ENCODE measurements at places on chromosomes 12 and 14.
A peak's percentile ranks its signal among the peaks of the same experiment; 100 is the strongest.

DNA sequence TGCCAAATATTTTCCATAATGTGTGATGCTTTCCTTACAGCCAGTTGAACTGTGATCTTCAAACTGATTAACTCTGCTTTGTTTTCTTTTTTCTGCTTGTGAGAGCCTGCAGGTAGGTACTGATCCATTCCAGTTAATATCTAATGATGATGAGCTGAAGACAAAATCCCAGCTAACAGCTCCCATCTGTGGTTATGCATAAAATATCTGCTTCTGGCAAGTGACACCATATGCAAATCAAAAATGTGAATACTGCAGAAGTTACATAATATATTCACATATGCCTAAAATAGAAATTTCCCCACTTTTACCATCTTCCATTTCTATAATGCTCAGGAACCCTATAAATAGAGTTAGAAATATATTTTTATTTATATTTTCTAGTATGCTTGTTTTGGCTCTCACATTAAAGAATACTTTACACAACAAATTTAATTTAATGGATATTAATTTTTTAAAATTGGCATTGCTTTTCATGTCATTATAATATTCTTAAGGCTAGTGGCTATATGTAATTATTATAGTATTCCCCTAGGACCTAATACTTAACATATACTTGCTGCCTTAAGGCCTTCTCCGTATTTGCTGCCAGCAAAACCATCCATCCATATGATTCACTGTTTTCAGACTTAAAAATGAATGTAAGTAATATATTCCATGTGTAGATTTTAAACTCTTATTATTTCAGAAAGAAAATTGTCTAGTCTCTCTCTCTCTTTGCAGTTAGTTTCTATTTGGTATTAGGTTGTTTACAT lies 83.8 kb downstream of the CCER1 start:
- no peak for DNase-seq

- DNase-seq = peak; percentile 52
Observed at GRCh38 chr12:122403115-122403770, 19.2 kb downstream of the CLIP1 start.

DNA sequence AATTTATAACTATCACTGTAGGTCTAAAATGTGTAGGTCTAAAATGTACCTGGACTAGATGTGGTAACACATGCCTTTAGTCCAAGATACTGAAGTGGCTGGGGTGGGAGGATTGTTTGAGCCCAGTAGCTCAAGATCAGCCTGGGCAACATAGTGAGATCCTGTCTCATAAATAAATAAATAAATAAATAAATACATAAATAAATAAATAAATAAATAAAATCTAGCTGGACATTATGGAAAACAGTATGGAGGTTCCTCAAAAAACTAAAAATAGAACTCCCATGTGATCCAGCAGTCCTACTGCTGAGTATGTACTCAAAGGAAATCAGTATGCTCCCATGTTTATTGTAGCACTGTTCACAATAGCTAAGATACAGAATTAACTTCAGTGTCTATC lies 24.0 kb downstream of the PDE3A start:
- no peak for DNase-seq

GRCh38 chr12:1576410-1577241 lies 17.8 kb downstream of the FBXL14 start:
- DNase-seq = no peak

DNA sequence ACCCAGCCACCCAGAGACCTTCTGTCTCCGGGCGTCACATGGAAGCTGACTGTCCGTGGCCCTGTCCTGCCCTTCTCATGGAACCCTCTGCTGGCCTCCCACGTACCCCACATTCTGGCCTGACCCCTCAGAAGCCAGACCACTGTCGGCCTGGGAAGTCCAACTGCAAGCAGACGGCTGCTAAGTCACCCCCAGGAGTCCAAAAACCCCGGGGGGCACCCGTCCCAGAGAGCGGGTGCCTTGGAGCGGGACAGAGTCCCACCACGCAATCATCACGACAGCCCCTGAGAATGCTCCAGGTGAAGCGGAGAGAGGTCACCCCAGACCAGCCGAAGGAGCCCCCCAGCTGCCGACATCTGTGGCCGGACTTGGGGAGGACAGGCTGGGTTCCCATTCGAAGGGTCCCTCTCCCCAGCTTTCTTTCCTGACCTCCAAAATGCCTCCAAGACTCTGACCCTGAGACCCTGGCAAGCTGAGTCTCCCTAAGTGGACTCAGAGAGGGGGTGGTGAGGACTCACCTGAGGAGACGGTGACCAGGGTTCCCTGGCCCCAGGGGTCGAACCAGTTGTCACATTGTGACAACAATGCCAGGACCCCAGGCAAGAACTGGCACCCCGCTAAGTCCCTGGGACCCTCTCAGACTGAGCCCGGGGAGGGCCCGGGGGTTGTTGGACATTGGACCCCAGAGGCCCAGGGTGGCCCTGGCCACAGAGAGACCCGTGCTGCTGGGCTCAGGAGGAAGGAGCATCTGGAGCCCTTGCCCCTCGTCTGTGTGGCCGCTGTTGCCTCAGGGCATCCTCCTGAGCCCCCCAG lies 337.1 kb downstream of the TMEM121 start:
- DNase-seq = no peak

DNA sequence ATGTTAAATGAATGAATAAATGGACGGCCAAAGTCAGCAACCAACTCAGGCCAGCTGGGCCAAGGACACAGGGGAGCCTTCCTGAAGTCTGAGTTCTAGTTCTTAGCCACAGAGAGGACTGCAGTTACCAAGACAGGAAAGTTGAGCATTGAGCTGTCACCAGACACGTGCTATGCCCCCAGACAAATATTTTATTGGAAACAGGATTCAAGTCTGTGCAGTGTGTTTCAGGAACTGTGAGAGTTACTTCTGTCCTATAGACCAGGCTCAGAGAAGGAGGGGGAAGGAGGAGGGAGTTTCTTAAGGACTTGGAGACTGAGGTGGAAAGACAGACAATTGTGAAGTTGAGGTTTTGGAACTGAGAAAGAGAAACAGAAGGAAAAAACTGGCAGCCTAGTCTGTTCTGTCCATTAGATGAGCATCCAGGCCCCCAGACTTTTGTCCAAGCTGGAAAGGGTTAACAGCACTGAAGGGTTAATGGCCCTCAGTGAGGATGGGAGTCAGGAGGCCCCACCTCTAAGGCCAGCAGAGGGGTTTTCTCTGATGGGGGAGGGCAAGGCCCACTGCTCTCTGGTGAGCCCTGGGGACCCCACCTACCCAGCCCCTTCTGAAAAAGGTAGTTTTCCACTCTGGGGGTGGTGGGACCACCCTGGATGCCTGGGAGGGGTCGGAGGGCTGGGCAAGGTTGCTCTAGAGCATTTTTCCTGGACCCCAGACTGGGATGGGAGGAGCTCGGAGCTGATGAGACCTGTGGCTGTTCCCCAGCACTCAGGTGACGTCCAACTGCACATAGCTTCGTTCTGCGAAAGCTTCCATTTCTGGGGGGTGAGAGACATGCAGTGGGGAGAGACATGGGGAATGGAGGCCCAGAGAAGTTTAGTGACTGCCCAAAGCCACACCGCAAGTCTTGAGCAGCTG lies 6.9 kb upstream of the CMKLR1 start:
- DNase-seq = no peak

- no peak for DNase-seq
Observed at GRCh38 chr14:75831455-75831854, 150.3 kb downstream of the TGFB3 start.

DNA sequence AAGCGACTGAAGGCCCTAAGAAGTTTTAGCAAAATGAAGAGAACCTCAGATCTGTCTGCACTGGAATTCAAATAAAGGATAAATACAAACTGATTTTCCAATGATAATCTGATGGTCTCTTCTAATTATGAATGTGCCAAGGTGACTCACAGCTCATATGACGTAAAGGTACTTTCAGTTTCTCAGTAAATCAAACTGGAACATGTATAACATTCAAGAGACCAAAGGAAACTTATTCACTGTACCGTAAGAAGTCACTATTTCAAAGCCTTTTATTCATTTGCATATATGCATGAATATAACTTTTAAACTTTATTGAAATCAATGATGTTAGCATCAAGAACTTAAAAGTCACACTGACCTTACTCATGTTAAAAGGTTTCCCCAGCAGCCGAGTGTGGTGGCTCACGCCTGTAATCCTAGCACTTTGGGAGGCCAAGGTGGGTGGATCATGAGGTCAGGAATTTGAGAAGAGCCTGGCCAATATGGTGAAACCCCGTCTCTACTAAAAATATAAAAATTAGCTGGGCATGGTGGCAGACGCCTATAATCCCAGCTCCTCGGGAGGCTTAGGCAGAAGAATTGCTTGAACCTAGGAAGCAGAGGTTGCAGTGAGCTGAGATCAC lies 52.2 kb downstream of the ATXN2 start:
- DNase-seq = peak; percentile 24

- DNase-seq = no peak
Observed at GRCh38 chr12:57637364-57637763, 4.4 kb upstream of the B4GALNT1 start.

DNA sequence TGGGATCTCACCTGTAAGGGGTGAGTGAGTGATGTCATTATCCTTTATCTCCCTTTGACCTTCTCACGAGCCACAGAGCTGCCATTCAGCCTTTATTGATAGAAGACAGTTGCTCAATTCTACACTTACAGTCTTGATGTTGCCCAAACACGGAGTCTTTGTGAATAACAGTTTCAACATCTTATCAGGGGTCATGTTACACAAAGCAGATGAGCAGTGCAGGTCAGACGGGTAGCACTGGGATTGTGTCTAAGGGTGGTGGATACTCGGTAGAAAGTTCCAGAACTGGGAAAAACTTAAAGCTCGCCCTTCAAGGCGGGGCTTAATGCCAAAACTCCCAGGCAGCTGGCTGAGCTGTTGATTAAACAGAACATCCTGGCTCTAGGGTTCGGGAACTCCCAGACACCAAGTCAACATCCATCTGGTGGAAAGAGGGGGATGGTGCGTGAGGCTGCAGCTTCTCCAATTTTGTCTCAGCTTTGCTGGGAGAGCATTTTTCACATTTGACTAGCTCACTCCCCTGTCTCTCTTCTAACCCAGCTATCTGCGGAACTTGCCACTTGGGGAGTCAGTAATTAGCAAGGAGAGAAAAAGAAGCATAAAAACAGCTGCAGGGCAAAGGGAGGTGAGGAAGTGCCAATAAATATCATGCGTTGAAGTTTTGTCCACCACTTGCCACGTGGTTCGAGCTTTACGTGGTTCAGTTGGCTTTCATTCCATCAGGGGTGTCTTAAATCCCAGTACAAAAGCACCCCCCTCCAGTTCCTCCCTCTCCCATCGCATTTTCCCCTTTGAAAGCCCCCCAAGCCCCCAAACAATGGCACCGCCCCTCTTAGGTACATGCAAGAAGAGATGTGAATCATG lies 31.0 kb downstream of the FOXN4 start:
- no peak for DNase-seq

DNA sequence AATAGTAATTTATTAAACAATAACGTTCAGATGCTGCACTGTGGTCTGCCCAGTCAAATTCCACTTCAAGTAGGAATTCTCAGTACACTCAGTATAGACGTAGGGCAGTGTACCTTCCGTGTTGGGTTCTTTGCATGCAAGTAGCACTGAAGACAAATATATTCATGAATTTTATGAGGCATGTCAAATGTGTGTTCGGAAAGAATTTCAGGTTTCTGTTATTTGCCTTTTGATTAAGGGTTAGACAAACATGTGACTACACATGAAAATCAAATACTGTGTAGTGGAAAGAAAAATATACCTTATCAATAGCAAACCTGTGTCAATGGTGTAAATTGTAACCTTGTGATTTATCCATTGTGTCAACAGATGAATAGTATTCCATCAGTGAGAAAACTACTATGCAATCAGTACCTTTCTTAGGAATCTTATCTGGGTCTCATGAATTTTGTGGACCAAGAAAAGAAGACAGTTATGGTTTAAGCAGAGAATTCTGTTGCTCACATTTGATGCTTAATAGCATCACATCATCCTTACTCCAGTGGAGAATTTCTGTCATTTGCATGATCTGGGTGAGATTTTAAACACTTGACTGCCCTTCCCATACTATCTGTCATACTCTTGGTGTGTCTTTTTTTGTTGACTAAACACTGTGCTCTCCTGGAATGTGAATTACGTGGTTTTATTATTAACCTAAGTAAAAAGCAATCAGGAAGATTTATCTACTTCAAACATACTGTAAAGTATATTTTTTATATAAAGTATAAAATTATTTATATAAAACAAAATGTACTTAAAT lies 13.3 kb downstream of the TMEM260 start:
- DNase-seq = no peak

DNA sequence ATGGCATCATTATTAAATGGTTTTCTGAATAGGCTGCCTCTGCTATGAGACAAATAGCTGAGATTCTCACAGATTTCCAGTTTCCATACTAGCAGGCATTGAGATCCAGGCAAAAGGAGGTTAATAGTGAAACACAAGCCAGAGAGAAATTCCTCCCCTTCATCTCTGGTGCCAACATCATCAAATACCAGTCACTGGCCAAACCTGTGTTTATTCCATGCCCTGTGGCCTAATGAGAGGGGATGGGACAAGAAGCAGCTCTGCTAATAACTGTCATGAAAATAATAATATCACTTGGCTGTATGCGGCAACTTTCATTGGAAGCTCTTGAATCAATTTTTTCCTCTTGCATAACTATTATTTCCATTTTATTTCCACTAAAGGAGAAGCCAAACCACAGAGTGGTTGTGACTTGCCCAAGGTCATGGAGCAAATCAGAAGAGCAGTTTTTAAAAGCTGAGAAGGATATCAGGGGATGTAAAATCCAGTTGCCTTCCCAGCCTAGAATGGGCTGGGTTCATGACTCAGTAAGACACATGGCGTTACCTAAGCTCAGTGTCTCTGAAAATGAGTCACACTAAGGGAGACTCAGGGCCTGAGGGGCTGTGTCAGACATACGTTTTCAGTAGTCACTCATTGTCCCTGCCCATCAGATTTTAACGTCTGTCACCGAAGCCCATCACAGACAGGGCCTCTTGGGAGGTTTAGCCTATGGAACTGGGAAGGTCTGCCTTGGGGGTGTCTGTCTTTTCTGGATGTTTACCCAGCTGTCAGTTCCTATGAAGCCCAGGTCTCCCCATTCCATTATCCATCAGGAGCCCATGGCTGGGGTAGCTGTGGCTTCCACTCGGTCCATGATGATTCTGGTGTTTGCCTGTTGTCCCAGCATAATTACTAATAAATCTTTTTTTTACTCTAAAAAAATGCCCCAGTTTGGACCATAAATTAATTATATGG lies 208.8 kb upstream of the EEA1 start:
- DNase-seq = peak; percentile 42

GRCh38 chr12:89939522-89940215 lies 231.0 kb upstream of the ATP2B1 start:
- no peak for DNase-seq

GRCh38 chr12:128170181-128170580 lies 96.8 kb upstream of the TMEM132C start:
- no peak for DNase-seq
